ENCODE measurements at places on chromosomes 6 and 20. TPM values are rescaled to one million over a fixed set of nuclear protein-coding genes. Genes with fewer than 3 reads are reported as not detected.

- DNase-seq, result no peak
These were observed 254.4 kb upstream of the KCNQ5 start for GRCh38 chr6:72367439-72367838.

DNA sequence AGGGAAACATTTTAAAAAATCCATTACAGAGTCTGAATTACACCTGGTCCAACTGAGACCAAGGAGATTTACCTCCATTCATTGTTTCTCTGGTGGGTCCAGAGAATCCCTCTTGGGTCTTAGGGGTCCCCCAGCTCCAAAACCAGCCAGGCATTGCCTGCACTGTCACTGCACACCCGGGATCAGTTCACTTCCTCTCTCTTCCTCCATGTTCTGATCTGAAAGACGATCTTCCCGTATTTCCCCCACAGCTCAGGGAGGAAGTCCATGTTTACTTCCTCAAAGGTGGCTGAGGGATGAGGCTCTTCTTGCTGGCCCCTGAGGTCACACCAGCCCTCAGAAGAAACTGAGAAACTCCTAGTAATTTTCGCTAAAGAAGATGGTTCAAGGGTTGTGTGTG is 159.7 kb downstream of the BMP7 start:
- no peak for DNase-seq

Gene SPTLC3
- total RNA-seq, result 18.7 TPM

DNA sequence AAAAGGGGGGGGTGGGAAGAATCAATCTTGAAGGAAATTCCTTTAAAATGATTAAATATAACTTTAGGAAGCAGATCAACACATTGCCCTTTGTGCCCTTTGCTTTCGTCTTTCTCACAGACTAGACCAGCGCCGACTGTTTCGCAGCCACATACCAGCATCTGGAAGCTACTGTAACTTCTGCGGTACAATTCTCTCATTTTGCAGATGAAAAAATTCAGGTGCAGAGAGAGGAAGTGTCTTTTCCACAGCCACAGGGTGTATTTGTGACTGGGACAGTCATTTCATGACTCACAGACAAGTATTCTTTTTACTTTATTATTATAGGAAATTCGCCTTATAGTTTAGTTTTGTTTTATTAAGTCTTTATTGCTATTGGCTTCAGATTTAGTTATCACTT is 84.2 kb downstream of the UST start:
- DNase-seq, result no peak

DNA sequence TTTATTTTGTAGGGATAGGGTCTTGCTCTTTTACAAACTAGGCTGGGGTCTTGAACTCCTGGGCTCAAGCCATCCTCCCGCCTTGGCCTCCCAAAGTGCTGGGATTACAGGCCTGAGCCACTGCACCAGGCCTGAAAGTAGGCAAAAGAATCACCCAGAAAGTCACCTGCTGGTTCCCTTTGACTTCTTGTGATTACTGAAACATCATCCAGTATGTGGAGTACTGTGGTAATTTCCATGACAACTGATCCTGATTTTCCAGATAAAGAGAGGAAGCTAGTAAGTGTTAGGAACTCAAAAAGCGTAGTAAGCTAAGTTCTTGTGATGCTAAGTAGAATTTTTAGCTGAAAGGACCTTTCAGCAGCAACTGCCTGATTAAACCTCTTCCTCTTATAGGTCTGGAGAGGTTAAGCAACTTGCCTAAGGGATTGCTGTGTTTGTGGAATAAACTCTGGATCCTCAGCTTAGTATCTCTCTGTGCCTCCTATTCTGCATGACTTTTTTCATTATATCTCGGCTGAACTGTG is 16.8 kb downstream of the RALY start:
- no peak for DNase-seq

GRCh38 chr6:46443623-46444022 is 47.6 kb downstream of the RCAN2 start:
- DNase-seq, result no peak

Gene ENPP5
- total RNA-seq, result 11.4 TPM

Gene BPIFB2
- total RNA-seq, result 0.21 TPM

Measured in lower lobe of right lung (tissue), 2 donors.